ENCODE measurements at places on chromosomes 5 and 9.

GRCh38 chr5:179827680-179828079, 7.0 kb downstream of the SQSTM1 start:
- DNase-seq = no peak

GRCh38 chr5:1785984-1786383, 13.7 kb downstream of the MRPL36 start:
- no peak for DNase-seq

- DNase-seq = no peak
These were observed 71.8 kb upstream of the LRRC70 start for GRCh38 chr5:62506659-62507460.

- DNase-seq = no peak
These were observed 63.1 kb downstream of the GRAMD2B start for GRCh38 chr5:126486332-126486731.

DNA sequence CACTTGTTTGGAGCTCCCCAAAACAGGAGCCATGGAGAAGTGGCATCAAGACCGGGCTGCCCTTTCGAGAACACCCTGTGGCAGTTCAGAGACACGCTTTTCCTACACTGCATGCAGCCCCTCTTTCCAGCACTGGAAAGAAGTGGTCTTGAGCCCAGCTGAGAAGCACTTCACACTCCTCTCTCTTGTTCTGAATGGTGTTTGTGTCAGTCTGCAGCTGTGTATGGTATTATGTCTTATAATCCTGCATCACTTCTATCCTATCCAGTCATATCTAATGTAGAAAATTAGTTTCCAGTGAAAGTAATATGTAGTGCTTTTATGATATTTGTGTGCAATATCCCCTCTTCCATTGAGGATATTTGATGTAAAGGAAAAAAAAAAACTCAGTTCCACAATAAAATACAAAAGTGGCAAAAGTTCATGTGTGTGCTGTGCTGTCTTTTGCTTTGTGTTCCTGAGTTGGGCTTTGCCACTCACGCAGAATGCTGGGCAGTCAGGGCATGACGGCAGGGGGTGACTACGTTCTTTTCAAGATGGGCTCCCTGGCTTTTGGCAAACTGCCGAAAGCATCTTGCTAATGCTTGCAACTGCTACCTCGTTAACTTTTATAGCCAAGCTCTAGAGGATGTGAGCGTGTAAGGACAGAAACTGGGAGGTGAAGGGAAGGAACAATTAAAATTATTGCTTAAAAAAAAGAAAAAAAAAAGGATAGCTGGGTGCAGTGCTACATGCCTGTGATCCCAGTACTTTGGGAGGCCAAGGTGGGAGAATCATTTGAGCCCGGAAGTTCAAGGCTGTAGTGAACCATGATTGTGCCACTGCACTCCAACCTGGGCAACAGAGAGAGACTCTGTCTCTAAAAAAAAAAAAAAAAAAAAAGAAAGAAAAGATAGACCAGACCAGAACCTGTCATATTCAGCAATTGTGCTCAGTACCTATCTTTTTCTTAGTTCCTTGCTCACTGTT, 102.2 kb downstream of the MAP1B start:
- peak; percentile 9 for DNase-seq

GRCh38 chr5:56685503-56686217, 129.7 kb upstream of the MAP3K1 start:
- no peak for DNase-seq

DNA sequence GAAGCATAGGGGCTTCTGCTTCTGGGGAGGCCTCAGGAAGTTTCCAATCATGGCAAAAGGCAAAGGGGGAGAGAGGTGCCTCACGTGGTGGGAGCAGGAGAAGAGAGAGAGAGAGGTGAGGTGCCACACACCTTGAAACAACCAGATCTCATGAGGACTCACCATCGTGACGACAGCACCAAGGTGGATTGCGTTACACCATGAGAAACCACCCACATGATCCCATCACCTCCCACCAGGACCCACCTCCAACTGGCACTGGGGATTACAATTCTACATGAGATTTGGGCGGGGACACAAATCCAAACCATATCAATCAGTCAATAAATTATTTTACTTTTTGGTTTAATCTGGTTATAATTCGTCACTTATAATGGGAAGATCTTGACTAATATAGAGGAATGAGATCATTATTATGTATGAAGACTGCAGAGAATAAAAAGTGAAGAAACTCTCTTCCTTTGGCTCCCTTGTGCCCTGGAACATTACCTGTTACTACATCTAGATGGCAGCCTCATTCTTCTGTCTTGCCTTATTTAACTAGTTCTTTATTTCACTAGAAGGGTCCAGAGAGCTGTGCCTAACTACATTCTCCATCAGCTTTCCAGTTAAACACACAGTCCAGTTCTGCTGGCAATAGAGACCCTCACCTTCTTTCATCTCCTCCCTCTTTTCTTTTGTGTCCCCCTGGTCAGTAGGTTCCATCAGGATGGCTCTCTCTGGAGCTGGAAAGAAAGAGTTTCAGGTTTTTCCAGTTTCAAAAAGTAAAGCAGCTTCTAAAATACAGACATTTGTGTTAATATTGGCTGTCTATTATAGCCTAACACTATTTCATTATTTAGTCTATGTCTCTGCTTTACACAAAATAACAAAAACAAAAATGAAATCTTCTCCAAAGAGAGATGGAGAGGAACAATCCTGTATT, 21.7 kb upstream of the SPINK7 start:
- no peak for DNase-seq

DNA sequence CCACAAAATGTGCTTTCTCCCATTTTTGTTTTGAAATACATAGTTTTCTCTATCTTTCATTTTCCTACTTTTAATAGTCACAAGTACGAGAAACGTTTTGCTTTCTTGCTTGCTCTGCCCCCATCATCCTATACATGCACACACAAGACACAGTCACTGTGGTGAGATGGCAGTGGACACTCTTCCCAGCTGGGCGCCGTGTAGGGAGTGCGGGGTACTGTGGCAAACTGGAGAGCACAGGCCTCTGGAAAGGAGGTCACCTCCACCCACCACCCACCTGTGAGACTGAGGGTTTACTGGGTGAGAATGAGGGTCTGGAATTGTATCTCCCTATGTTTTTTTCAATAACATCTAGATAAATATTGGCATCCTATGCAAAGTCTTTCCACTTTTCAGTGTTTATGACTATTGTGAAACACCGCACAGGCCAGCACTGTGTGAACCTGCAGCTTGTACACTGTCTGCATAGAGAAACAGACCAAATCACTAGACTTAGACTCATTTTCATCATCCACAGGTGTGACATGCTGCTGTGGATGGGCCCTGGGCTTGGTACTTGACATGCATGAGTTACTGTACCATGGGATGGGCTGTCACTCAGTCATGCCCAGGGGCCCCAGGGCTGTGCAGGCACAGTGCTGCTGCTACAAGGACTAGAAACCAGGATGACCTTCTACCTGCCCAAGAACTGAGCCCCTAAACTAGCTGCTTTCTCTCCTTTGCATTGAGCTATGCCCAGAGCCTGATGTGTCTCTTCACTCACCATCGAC, 118.1 kb upstream of the LMX1B start:
- DNase-seq = no peak

DNA sequence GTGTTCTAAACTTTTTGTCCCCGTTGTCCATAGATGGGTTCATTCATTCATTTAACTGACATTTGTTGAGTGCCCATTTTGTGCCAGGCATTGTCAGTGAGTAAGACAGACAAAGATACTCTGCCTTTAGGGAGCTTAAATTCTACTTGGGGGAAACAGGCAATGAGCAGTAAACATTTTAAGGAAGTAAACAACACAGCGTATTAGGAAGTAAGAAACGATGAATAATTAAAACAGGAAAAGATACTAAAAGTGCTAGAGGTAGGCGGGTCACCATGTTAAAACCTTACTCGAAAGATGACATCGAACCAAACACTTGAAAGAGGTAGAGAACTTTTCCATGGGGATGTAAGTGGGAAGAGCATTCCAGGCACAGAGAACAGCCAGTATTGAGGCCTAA, 5.5 kb upstream of the MAML1 start:
- no peak for DNase-seq

DNA sequence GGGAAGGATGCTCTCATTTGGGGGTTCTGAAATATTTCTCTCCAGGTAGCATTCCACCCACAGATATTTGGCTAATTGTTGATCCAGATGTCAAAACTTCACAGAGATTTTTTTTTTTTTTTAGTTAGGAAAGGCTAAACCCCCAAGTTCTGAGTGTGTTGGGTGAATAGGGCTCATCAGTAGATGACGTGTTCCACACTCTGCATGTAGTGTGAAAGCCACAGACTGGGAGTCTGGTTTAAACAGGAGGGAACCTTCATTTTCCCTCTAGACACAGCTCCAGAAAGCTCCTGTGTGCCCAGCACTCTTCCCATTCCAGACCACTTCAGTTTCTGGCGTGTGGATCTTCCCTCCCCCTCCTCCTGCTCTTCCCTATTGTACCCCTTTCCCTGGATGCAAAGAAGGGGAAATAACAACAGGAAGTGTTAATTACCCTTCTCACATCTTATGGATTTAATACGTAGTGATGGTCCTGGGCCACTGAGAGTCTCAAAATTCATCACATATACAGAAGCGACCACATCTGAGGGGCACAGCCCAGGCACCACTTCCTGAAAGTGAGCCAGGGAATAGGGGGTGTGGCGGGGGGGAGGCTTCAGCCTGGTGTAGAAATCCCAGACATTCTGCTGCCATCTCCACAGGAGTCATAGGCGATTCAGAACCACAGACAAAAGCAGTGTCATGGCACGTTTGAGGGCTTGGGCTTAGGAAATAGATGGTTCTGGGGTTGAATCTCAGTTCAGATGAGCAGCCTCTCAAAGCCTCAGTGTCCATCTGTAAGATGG, 65.1 kb downstream of the DAP start:
- DNase-seq = no peak

DNA sequence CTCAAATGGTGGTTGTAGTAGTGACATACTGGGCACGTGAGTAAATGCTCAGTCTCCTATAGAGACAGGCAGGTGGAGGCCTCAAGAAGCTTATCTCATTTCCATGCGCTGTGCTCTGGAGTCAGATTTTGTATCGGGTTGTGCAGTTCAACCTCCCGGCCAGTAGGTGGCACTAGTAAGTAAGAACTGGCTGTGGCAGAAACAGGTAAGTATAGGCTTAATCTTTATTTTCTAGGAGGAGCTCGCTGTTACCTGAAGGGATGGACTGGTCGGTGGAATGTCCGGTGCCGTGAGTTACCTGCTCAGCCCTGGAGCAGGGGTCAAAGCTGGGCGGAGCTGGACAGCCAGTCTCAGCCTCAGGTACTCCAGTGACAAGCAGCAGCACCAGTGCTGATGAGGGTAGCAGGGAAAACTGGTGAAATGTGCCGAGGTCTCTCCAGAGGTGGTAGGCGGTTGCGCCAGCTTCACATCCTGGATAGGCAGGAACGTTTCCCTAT, 880.1 kb upstream of the SEMA6A start:
- peak; percentile 1 for DNase-seq

- no peak for DNase-seq
These were observed 287.4 kb downstream of the IRX1 start for GRCh38 chr5:3883040-3883439.

- DNase-seq = no peak
These were observed 1.3 kb downstream of the ATP6V1G1 start for GRCh38 chr9:114588651-114589526.

GRCh38 chr5:36529142-36529541, 77.3 kb upstream of the SLC1A3 start:
- no peak for DNase-seq

DNA sequence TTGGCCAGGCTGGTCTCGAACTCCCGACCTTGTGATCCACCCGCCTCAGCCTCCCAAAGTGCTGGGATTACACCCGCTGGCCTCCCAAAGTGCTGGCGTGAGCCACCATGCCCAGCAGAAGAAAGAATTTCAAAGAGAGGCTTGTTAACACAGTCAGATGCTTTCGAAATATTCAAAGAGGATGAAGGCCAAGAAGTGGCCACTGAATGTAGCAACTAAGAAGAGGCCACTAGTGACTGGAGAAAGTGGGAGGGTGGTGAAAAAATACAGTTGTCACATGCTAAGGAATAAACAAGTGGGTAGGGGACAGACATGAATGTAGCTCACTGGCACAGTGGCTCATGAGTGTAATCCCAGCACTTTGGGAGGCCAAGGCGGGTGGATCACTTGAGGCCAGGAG, 13.0 kb upstream of the TPM2 start:
- no peak for DNase-seq

- DNase-seq = no peak
These were observed 1.1 kb upstream of the PTGER4 start for GRCh38 chr5:40678460-40679147.

DNA sequence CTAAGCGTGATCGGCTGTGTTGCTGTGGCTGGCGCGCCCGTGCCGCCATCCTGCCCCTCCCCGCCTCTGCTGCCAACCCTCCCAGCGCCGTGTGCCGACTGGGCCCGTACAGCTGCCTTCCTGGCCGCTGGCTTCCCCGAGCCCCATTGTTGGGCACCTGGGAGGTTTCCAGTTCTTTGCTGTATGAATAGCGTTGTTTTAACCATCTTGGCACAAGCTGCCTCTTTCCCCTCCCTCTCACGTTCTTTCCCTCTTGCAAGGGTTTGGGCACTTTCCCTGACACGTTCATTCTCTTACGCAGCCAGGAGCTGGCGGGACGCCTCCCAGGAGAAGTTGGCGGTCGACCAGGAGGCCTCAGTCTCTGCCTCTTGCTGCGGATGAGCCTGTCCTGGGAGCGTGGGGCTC, 43.1 kb upstream of the RXRA start:
- no peak for DNase-seq

DNA sequence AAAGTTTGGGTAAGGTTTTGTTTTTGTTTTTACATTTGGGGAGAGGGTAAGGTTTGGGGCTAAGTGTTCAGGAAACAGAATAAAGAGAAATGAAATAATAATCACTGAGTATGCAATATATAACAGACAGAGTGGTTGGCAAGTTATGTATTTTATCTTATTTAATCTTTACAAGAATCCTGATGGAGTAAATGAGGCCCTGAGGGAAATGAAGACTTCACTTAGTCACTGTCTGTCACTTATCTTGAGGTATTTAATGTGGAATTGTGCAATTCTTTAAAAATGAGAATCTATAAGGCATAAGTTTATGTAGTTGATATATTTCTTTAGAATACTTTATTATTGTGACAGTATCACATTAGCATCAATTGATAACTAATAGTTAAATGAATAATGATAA, 48.1 kb downstream of the TEK start:
- DNase-seq = no peak

Measured in NCI-H510A (cell line).